ENCODE measurements at places on chromosomes 7 and 10.

DNA sequence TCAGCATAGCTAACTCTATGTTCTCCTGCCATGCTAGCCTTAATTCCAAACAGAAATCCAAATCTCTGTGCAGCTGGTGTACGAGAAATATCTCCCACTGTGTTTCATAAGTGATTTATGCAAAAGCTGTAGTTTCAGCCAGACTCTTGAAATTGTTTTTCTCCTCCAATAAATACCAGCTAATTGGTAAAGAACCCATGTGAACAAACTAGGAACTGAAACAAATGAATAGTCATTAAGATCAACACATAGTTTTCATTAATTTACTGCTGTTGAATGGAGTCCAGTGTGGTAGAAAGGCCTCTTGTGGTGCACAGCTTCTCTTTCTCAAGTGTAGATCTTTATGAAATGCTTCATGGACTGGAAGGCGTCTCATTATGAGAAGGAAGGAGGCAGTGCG is 18.4 kb downstream of the PPP1R17 start:
- DNase-seq = no peak

DNA sequence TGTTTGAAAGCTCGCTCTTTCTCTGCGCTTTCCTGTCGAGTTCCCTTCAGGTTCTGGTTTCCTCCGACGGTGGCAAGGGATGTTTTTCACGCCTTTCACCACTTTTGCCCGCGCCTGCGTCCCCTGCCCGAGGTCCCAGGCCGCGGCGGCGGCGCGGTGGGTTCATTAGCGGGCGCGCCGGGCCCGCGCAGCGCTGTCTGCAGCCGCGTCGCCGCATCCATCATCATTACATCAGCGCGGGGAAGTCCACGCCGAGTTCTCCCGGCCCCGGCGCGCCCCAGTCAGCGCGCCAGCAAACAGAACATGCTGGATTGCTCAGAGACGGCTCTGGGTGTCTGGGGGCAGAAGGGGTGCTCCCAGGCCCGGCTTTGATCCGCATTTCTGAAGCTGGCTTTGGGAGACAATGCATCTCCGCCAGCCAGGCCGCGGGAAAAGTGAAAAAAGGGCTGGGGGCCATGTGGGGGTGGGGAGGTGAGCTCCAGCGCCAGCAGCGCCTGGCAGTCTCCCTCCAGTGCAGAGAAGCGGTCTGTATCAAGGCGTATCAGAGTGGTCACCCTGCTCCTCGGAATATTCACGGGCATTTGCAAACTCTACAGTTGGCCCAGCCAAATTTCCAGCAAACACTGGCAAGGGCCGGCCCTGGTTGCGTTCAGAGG is 8.9 kb downstream of the GLI3 start:
- DNase-seq = no peak

- DNase-seq = no peak
Observed at GRCh38 chr7:29998489-29998888, 8.9 kb upstream of the SCRN1 start.

GRCh38 chr10:101897633-101898032 is 54.0 kb upstream of the KCNIP2 start:
- no peak for DNase-seq

DNA sequence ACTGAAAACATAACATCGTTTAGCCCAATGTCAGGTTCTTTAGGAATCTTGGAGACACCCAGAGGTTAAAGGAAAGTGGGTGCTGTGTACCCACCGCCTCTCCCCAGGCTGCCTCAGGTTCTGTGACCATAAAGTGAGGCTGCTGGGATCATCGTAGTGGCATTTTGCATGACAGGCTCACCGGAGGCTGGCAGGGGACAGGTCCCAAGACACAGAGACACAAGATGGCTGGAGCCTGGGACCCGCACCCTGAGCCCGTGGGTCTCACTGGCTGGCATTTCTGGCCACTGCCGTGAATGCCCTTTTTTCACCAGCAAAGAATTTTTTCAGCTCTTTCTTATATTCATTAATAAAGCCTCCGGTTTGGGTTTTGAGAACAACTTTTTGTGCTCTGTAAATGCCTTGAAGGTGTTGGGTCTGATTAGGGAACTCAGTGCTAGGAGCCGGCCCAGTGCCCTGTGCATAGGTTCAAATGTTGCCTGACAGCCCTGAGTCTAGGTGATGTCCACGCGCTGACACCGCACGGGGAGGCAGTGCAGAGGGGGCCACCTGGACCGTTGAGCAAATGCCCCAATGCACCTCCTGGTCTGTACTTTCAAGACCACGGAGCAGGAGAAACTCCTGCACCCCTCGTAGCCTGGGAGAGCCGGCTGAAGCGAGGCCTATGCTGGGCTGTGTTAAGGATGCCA is 130.0 kb downstream of the PAXIP1 start:
- no peak for DNase-seq

- no peak for DNase-seq
Observed at GRCh38 chr7:98229441-98229840, 18.2 kb downstream of the BHLHA15 start.
